ENCODE measurements at places on chromosomes 1 and 21.

- no peak for DNase-seq
These were observed 79.4 kb downstream of the IVNS1ABP start for GRCh38 chr1:185237661-185238060.

DNA sequence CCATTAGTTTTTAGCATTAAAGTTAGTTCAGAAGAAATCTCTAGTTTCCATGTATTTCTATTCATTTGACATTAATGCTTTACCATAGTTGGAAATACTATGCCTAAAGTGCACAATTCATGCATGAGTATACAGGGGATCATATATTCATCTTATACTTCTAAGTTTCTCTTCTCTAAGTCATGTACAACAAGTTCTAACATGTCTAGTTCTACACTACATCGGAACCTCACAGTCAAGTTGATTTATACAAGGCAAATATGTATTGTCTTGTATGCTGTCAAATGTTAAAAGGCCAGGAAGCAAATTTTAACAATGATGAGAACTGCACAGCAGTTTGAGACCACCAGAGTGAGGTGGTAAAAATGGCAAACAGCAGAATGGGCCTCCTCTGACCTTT, 22.9 kb upstream of the MOB3C start:
- DNase-seq = no peak

DNA sequence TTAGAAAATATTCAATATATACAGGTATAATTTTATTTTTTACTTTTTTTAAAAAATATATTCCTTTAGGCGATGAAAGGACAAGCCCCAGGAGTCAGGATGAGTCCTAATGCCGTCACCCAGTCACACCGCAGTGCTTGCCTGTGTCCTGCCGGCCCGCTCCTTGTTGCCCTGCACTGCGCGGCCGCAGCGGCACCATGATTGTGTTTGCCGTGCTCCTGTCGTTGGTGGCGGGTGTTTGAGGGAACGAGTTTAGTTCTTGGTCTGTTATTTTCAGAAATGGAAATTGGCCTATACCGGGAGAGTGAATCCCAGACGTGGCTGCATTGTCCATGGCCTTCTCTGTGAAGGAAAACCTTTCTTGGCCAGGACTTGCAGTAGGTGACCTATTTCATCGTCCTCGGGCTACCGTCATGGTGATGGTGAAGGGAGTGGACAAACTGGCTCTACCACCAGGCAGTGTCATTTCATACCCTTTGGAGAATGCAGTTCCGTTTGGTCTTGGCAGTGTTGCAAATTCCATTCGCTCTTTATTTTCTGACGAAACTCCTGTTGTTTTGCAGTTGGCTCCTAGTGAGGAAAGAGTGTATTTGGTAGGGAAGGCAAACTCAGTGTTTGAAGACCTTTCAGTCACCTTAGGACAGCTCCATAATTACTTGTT, 45.9 kb upstream of the CRB1 start:
- no peak for DNase-seq

GRCh38 chr21:28086861-28087581, 905.7 kb downstream of the LTN1 start:
- no peak for DNase-seq

DNA sequence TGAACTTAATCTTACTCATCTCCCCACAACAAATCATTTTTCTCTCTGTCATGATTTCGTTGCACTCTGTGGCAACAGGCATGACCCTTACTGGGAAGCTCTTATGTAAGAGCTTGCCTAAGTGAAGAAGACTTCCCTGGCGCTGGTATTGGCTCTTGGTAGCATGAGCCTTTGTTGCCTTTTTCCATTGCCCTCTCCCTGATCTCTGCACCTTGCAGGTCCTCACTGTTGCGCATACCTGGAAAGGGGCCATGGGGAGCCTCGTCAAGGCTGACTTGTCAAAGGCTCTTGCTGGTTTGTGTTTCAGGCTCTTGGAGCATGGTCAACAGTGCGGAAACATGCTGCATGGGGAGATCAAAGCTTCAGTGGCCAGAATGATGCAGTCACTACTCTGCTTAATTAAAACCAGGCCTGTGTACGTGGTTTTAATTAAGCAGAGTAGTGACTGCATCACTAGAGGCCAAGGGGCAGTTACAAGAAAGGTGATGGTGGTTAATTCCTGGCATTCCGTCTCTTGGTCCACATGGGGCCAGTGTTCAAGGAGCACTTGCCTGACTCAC, 141.3 kb downstream of the SPATA46 start:
- no peak for DNase-seq

DNA sequence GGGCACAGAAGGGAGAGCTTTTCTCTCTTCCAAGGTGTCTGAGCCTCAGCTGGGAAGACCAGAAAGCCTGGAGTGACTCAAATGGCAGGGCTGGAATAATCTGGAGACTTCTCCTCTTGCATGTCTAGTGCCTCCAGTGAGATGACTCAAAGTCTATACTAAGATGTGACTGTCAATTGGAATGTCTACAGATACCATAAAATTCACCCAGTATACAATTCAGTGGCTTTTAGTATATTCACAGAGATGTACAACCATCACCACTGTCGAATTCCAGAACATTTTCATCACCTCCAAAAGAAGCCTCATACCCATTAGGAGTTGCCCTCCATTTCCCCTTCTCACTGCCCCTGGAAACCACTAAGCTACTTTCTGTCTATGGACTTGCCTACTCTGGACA, 47.9 kb upstream of the CNN3 start:
- DNase-seq = no peak

DNA sequence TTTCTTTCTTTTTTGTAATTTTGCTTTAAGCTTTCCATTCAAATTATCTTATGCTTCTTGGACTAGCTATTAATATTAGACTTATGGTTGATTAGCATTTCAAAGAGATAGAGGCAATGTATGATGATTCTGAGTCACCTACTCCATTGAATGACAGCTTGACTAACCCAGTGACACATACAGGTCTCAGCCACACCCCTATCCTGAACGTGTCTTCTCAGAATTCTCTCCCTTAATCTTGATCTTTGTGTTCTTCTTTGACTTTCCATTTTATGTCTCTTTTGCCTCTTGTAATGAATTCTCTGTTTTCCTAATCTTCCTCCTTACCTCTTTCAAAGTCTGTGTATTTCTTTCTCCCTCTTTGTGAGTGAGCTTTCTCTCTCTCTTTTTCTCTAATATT, 241.1 kb downstream of the PDE4B start:
- no peak for DNase-seq

DNA sequence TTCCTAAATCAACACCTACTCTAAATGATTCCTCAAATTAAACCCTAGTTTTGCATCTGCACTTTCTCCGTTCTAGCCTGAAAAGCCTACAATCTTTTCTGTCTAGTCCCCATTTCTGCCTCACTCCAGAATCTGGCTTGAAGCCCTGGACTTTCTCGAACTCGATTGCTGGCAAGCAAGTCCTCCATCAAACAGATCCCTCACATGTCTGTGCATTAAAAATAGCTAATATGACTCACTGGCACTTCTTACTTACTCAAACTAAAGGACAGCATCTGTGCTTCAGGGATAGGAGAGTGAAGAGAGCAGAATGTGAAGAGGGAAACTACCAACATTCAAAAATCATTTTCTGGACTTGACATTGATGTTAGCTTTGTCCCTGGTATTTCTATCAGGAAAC, 51.8 kb upstream of the CXADR start:
- no peak for DNase-seq

DNA sequence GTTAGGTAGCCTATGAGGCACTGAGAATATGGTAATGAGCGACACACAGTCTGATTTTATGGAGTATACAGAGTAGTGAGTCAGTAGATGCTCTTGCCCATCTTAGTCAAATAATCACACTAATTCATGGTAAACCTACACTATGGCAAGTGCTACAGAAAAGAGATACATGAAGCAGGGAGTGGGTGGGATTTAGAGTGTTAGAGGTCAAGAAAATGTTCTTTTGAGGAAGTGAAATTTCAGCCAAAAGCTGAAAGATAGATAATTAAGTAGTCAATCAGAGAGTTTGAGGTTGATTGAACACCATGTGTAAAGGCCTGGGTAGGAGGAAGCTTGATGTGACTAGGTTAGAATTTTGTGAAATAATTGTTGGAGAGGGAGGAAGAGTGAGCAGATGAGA, 14.7 kb downstream of the MDM4 start:
- no peak for DNase-seq

DNA sequence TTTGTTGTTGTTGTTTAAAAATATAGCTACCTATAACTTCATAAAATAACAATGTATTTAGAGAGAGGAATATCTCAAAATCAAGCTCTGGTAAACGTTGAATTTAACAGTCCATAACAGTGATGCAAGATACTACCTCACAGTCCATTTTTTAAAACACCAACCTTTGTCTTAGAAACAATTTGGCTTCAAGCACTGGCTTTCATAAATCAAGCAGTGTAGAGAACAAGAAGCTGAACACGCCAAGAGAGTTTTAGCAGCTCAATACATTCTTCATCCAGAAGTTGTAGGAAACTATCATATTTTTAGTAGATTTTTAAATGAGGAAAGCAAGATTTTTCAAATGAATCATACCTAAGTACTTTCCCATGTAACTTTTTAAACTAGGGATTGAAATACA, 334.3 kb upstream of the ADAMTS5 start:
- DNase-seq = no peak

GRCh38 chr1:182626527-182626926, 22.3 kb upstream of the RGS16 start:
- DNase-seq = no peak

GRCh38 chr1:241639623-241640148, 483 bp downstream of the CHML start:
- DNase-seq = peak; percentile 23

DNA sequence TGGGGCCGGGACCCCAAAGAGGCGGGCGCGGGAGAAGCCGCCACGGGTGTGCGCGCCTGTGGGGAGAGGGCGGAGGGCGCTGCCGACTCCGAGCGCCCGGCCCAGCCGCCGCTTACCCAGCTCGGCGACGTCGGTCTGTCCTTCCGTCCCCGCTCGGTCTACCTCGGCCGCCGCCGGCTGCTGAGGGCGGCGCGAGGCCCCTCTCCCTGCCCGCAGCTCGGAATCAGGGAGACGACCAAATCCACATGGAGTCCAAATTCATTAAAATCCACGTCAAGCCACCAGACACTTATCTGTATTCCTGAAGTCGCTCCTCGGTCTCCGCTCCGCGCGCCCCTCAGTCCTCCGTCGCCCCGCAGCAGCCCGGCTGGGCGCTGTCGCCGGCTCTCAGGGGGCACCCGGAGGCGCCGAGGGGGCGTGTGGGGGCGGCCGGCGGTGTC, 637 bp downstream of the PLXNA2 start:
- DNase-seq = peak; percentile 4

- DNase-seq = no peak
These were observed 65.2 kb downstream of the SIK1 start for GRCh38 chr21:43361493-43362296.

DNA sequence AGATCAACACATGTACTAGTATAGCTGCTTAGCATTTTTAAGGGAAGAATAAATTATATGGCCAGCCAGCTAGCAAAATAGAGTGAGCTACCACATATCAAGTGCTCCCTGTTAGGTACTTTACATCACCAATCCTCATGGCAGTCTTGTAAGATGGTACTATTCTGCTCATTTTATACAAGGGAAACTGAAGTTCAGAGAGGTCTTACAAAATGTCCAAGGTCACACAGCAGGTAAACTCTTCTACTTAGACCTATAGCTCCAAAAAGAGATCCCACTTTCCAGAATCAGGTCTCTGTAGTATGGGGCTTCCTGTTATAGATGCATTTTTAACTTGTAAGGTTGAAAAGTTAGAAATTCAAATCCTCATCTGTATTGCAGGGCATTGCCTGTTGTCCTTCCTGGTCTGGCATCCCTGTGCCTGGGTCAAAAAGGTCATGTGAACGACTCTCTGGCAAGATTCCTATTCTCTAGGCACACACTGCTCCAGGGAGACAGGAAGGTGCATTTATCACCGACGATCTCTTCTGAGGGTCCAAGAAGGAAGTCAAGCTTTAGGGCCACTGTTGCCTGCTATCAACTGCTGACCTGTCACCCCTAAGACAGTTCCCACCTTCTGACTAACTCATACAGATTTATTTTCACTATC, 41.1 kb downstream of the TRIT1 start:
- DNase-seq = no peak

GRCh38 chr1:169348383-169349036, 19.1 kb downstream of the NME7 start:
- DNase-seq = no peak

GRCh38 chr1:61708953-61709907, 15.7 kb downstream of the TM2D1 start:
- DNase-seq = no peak

- DNase-seq = no peak
These were observed 19.5 kb downstream of the MAPKAPK2 start for GRCh38 chr1:206704226-206704625.

DNA sequence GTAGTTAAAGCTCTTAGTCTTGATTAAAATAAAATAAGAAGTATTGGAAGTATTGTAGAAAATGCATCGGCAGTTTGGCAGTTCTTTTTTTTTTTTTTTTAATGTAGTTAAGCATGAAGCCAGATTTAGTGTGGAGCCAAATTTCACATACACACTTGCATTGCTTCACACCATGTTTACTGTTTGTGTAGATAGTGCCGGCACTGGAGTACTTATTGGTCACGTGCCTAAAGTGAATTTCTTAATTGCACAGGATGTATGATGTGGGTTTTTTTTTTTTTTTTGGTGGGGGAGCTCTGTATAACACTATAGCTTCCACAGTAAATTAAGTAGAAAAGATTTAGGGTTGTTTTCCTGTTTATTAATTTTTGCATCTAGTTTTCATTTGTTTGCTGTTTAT, 21.2 kb upstream of the TMEM61 start:
- DNase-seq = no peak

DNA sequence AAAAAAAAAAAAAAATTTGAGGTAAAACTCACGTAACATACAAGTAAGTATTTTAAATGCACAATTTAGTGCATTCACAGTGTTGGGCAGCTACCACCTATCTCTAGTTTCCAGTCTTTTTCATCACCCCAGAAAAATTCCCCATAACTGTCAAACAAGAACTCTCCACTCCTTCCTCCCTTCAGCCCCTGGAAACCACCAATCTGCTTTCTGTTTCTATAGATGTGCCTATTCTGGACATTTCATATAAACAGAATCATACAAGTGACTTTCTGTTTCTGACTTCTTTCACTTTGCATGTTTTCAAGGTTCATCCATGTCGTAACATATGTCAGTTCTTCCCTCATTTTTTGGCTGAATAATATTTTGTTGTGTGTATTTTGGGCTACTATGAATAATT, 24.9 kb upstream of the ETS2 start:
- no peak for DNase-seq

DNA sequence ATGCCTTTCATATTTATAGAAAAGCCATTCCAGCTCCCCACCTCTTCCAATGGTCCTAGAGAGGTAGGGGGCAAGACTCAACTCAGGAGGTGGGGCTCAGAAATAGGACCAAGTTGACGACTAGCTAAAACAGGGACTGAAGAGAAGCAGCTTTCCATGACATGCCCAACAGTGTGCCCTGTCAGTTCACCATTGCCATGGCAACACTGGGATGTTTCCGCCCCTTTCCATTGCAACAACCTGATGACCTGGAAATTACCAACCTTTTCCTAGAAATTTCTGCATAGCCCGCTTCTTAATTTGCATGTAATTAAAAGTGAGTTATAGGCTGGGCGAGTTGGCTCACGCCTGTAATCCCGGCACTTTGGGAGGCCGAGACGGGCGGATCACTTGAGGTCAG, 22.4 kb upstream of the INTS3 start:
- no peak for DNase-seq

- no peak for DNase-seq
These were observed 15.1 kb downstream of the TRIM45 start for GRCh38 chr1:117106478-117106877.
